Occipital lobe (tissue), 3 donors: ENCODE measurements at places on chromosomes 1 and 21. TPM values are rescaled to one million over a fixed set of nuclear protein-coding genes. Genes with fewer than 3 reads are reported as not detected.

DNA sequence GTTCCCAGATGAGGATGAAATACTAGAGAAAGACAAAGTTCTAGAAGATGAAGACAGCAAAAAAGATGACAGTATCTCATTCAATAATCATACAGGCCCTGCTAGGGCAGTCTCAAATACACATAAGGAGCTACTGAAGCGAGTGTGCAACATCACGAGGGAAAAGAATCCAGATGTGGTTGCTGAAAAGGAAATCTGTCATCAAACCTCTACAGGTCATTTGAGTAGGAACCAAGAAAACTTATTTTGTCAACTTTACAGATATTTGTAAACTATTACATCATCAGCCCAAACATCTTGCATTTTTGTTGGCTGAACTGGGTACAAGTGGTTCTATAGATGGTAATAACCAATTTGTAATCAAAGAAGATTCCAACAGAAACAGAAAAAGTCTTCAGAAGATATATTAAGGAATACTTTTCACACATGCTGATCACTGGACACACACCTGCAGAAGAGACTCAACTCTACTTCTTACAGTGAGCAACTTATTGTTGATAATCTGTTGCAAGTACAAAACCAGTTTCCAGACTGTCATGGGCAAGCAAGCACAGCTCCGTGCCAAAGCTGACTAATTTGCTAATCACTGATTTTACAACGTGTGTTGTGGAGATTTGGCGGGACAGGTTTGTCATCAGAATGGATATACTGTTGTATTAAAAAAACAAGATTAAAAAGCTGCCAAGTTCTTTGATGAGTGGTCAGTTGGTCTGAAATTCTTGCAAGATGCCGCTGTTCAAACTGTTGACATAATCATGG lies 42.1 kb downstream of the TRIM33 start:
- no peak for DNase-seq

GRCh38 chr21:26572702-26573381 lies at the start of gene CYYR1:
Gene CYYR1, minus strand, starts transcription at chr21:26573286. Its CDS starts 346 bp downstream, at chr21:26572940.
- no peak for DNase-seq

DNA sequence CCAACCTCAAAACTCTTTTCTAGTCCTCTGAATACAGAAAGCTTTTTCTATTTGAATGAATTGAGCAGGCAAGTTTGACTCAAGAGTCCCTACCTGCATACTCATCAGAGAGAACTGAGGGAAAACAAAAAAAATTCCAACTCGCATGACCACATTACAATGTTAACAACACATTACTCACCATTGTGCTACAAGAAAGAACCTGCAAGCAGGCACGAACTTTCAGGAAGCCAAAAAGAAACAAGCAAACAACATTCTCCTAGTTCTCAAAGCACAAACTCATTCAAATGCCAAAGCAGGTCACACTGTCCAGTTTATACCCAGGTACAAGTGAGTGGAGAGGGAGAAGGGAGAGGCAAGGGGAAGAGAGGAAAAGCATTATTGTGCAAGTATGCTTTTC lies 14.6 kb downstream of the OTUD7B start:
- no peak for DNase-seq

FRRS1 gene
- total RNA-seq: 1.9 TPM

DNA sequence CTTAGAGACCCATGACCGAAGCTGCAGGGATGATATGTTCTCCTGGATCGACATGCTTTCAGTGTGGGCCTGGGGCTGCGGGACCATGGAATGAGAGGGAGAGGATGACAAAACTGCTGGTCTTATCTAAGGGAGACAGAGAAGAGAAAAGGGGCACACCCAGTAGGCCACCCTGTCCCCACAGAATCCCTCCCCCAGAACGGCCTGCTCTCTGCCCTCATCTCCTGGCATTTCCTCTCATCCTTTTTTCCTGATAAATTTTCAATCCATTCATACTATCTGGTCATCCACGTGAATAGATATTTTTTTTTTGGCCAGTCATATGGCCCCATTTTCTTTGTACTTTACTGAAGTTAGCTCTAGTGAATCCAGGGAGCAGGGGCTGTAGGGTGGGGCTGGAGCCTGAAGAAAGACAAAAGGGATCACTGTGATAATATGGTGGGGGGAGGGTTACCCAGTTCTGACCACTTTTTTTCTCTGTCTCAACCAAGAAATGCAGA lies at the start of gene PKLR:
Gene PKLR (minus strand): TSS at position 97 of the 500 bp plus-strand sequence. CDS start 43 bp downstream, at position 54.
- no peak for DNase-seq

ALX3 gene
- total RNA-seq: 0.31 TPM

GRCh38 chr1:110524311-110525248 lies 5.6 kb upstream of the KCNA10 start:
- no peak for DNase-seq

GRCh38 chr1:201636510-201636971 lies 97.6 kb downstream of the NAV1 start:
- no peak for DNase-seq
